ENCODE measurements at places on chromosomes 6 and 20. TPM values are rescaled to one million over a fixed set of nuclear protein-coding genes. Genes with fewer than 3 reads are reported as not detected.

- no peak overlapping the region for H3K4me3 ChIP-seq
- H3K4me1 ChIP-seq: no peaks in the 10 kb centered on the region
- DNase-seq: no peak
- H3K27ac ChIP-seq: no peak overlapping the region
- H3K36me3 ChIP-seq: peaks cover 65% of the 10 kb centered on the region
Measured at GRCh38 chr20:45963059-45964005, 8.7 kb downstream of the ZNF335 start.

GRCh38 chr6:25756382-25757363 lies 2.1 kb downstream of the SLC17A4 start:
- H3K27me3 ChIP-seq: no peaks in the 10 kb centered on the region
- no peak overlapping the region for H3K4me3 ChIP-seq
- H3K4me1 ChIP-seq: no peaks in the 10 kb centered on the region
- H3K27ac ChIP-seq: no peak overlapping the region

DNA sequence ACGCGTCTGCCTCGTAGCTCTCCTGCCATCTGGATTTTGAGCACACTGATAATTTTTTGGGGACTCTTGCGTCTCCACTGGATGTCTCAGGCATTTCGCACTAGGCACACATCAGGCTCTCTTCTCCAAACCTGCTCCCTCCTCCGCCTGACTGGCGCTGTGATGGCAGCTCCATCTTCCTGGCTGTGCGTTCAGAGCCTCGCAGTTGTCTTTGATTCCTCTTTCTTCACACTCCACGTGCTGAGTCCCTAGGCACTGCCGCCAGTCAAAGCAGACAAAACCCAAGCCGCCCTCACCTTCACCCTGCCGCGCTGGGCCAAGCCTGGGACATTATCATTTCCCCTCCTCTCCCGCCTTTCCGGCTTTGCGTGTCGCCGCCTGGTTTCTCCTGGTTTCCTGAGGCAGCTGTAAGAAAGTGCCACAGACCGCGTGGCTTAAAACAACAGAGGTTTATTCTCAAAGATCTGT lies 778 bp downstream of the PSMG4 start:
- DNase-seq: no peak
- H3K4me3 ChIP-seq: peak overlapping the region; percentile 98
- no peaks in the 10 kb centered on the region for H3K27me3 ChIP-seq
- peaks cover 18% of the 10 kb centered on the region for H3K4me1 ChIP-seq

The SLC22A16 gene
- 2.2 TPM for total RNA-seq

DNA sequence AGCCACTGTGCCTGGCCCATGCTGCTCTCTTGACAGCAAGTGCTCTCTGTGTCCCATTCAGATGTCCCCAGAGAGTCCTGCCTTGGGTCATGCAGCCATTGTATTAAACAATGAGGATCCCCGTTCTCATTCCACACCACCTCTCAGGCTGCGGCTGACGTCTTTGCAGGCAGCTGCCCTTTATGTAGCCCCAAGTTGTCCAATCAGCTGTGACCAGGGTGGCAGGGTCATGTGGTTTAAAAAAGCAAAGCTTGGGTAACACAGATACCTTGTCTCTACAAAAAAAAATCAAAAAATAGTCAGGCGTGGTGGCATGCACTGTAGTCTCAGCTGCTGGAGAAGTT lies 13.2 kb downstream of the GCNT2 start:
- H3K4me3 ChIP-seq: no peak overlapping the region
- H3K4me1 ChIP-seq: peaks cover 37% of the 10 kb centered on the region
- no peak overlapping the region for H3K27ac ChIP-seq
- DNase-seq: no peak
- H3K36me3 ChIP-seq: no peaks in the 10 kb centered on the region

The NHLRC1 gene
- 1.3 TPM for total RNA-seq

DNA sequence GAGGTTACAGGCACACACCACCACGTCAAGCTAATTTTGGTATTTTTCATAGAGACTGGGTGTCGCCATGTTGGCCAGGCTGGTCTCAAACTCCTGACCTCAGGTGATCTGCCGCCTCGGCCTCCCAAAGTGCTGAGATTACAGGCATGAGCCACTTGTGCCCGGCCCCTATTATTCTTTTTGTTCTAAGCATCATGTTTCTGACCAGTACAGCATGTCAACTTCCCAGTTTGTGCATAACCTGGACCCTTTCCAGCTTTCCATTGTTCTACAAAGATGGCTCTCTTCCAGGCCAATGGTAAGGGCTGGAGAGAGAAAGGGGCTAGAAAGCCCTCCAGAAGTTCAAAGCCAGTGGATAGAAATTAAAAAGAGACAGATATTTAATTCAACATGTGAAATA lies 91.3 kb upstream of the TNFAIP3 start:
- no peaks in the 10 kb centered on the region for H3K27me3 ChIP-seq
- DNase-seq: no peak
- H3K36me3 ChIP-seq: no peaks in the 10 kb centered on the region

GRCh38 chr6:79605061-79605460 lies 26.1 kb upstream of the SH3BGRL2 start:
- no peaks in the 10 kb centered on the region for H3K36me3 ChIP-seq
- H3K27me3 ChIP-seq: no peaks in the 10 kb centered on the region
- no peak for DNase-seq

The EBF4 gene
- total RNA-seq: 3.7 TPM

DNA sequence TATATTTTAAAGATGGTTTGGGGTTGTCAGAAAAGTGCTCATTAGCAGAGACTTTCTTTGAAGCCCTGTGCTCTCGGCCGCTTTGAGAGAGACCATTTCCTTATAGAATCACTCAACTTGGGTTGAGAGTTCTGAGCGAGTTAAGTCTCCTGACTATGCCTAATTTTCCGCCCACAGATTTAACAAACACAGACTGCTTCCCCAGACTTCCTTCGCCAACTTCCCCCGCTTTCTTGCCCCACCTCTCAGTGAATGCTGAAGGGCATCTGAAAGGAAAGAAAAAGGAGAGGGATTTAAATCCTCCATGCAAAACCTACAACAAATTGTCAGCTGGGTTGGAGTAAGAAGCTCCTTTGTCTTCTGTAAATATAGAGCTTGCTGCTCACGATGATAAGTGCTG lies 224.0 kb downstream of the EYA2 start:
- peak overlapping the region; percentile 61 for H3K27ac ChIP-seq
- H3K36me3 ChIP-seq: no peaks in the 10 kb centered on the region
- no peak for DNase-seq
- H3K27me3 ChIP-seq: no peaks in the 10 kb centered on the region

GRCh38 chr6:161169696-161170095 lies 104.2 kb downstream of the AGPAT4 start:
- H3K27me3 ChIP-seq: no peaks in the 10 kb centered on the region
- H3K4me3 ChIP-seq: no peak overlapping the region
